Stomach (tissue), 19 donors: ENCODE measurements at places on chromosomes 12 and 14. TPM values are rescaled to one million over a fixed set of nuclear protein-coding genes. Genes with fewer than 3 reads are reported as not detected.

DNA sequence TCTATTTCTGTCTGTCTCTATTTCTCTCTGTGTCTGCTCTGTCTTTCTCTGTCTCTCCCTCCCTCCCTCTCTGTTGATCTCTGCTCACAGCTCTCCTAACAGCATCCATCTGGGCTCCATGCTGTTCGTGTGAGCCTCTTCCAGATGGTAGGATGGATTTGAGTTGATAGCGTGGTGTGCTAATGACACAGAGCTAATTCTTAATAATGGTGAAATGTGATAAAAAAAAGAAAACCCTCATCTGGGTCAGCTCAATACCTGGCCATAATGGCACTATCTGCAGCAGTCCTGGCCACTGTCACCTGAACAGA lies 96.4 kb downstream of the AACS start:
- H3K27me3 ChIP-seq = no peaks in the 10 kb centered on the region
- H3K27ac ChIP-seq = no peak overlapping the region
- no peaks in the 10 kb centered on the region for H3K4me1 ChIP-seq

DNA sequence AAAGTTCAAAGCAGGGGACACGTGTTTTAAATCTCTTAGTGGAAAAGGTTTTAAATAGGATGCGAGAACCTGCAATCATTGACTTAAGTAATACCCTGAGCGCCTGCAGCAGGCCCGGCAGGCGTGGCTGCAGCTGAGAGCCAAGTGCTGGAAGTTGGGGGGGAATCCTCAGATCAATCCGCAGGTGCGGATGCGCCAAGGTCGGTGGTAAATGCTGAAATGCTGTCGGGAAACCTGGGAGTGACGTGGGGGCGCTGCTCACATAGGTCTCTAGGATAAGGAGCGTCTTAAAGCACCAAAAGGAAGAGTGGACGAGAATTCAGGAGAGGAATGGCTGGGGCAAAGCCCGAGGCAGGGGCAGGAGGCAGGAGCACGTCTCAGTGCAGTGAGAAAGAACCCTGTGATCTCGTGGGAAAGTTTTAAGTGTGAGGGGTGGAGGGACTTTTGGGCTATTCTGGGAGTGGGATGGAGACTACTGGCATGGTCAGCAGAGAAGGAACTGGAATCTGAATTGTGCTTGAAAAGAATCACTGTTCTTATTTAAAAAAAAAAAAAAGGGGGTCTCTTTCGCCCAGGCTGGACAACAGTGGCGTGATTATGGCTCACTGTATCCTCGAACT lies 883 bp upstream of the CDCA4 start:
- peak overlapping the region; percentile 56 for H3K4me3 ChIP-seq
- no peaks in the 10 kb centered on the region for H3K27me3 ChIP-seq
- H3K36me3 ChIP-seq = no peaks in the 10 kb centered on the region
- DNase-seq = peak; percentile 84
- peak overlapping the region; percentile 86 for H3K27ac ChIP-seq

GRCh38 chr12:75756111-75756510 lies 244.7 kb upstream of the KRR1 start:
- DNase-seq = no peak
- no peak overlapping the region for H3K27ac ChIP-seq
- no peaks in the 10 kb centered on the region for H3K4me1 ChIP-seq
- H3K36me3 ChIP-seq = no peaks in the 10 kb centered on the region
- H3K4me3 ChIP-seq = no peak overlapping the region

DNA sequence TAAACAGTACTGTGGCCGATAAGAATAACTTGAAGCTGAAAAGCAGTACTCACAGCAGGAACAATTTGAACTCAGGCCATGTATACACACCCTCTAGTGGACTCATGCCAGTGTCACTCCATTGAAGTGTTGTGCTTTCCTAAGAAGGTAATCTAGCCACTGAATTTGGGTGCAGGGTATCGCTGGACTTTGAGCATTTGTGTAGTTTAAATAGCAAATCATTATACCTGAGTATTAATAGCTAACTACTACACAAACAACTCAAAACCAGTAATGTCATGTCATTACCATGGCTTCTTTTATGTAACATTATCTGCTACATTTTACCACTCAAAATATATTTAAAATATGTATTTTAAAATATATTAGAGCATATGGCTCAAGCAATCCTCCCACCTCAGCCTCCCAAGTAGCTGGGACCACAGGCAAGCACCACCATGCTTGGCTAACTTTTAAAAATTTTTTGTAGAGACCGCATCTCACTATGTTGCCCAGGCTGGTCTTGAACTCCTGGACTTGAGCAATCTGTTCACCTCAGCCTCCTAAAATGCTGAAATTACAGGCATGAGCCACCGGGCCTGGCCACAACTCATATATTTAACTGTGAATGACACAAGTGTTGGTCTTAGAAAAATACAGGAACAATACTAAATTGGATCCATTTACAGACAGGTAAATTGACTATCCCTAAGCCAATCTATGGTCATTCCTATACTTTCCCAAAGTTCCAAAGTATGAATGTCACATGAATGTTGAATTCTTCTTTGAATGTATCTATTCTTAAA lies 25.6 kb upstream of the ARID4A start:
- H3K27ac ChIP-seq = peak overlapping the region; percentile 40
- DNase-seq = peak; percentile 44
- H3K27me3 ChIP-seq = no peaks in the 10 kb centered on the region

DNA sequence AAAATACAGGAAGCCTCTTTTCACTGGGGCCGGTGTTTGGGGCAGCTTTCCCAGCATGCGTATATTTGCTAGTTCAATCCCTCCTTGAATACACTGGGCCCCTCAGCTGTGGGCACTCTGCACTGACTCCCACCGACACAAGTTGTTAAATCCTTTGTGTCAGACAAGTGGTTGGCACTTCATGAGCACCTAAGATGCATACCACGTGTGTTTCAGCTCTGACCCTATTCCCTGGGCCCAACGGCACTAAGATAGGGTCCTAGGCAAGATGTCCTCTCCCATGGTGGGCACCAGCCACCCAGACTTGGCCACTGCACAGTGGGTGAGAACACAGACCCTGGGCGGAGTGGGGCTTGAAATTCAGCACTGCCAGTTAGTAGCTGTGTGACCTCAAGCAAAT lies 173.8 kb downstream of the BCL11B start:
- no peak for DNase-seq
- H3K36me3 ChIP-seq = no peaks in the 10 kb centered on the region
- no peak overlapping the region for H3K27ac ChIP-seq
- no peak overlapping the region for H3K4me3 ChIP-seq
- H3K4me1 ChIP-seq = no peaks in the 10 kb centered on the region

DNA sequence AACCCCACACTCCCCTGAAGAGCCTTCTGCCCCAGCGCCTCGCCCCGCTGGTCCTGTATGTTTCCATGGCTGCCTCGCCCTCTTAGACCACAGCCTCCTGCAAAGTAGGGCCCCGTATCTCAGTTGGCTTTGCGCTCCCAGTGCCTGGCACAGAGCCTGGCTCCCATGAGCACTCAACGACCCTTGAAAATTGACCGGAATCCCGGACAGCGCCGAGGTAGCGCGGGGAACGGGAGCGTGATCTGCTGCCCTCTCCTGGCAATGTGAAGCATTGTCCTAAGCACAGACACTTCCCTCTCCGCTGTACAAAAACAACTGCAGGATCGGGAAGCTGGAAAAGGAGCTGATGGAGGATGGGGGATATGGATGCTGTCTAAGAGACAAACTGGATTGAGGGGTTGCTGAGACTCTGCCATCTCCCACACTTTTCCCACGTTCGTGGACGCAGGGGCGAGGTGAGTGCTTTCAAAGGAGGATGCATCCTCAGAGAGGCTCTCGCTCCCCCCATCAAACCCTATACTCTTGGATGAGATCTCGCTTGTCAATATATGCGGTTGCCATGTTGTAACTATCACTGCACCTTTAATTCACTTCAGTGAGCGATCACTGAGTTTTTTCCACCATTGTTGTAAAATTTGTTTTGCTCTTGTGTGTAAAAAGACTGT lies 10.7 kb upstream of the FKBP4 start:
- peak overlapping the region; percentile 19 for H3K4me3 ChIP-seq
- peaks cover 15% of the 10 kb centered on the region for H3K4me1 ChIP-seq
- H3K27ac ChIP-seq = no peak overlapping the region
- H3K36me3 ChIP-seq = no peaks in the 10 kb centered on the region
- no peaks in the 10 kb centered on the region for H3K27me3 ChIP-seq

- no peaks in the 10 kb centered on the region for H3K36me3 ChIP-seq
- H3K4me3 ChIP-seq = no peak overlapping the region
- peaks cover 21% of the 10 kb centered on the region for H3K4me1 ChIP-seq
- DNase-seq = no peak
- no peaks in the 10 kb centered on the region for H3K27me3 ChIP-seq
- H3K27ac ChIP-seq = no peak overlapping the region
Measured at GRCh38 chr12:93153321-93153720, 224.2 kb upstream of the EEA1 start.

DNA sequence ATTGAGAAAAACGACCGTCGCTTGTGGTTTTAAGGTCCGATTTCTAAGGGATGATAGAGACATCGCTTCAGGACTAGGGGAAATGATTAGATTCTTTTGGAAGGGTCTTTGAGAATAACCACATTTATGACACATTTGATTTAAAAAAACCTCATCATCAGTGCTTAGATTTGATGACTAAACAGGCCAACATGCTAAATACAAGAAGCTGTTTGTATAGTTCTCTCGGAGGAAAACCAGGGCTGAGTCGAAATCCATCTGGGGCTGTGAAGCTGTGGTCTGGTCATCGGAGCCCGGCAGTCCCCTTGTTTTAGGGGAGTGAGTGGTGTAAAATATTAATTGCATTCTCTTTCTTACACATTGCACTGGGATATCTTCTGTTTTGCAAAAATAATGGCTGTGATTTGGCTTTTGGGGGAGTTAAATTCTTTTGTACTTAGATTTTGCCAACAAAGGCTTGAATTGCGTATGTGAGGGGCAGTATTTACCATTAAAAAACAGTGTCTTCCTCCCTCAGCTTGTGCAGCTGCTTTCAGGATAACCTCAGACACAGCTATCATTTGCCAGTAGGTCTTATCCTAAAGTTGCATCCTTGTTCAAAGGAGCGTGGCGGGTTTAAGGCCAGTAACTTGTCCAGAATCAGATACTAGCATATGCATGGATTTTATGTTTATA lies 550 bp downstream of the GNG2 start:
- peak overlapping the region; percentile 79 for H3K27ac ChIP-seq
- H3K36me3 ChIP-seq = no peaks in the 10 kb centered on the region
- no peak for DNase-seq
- no peaks in the 10 kb centered on the region for H3K27me3 ChIP-seq
- H3K4me1 ChIP-seq = peaks cover 7% of the 10 kb centered on the region
- H3K4me3 ChIP-seq = peak overlapping the region; percentile 38

GRCh38 chr12:113994051-113994450 lies 27.9 kb upstream of the RBM19 start:
- H3K4me1 ChIP-seq = no peaks in the 10 kb centered on the region
- peaks cover 9% of the 10 kb centered on the region for H3K27me3 ChIP-seq
- no peak for DNase-seq
- no peak overlapping the region for H3K27ac ChIP-seq

GRCh38 chr12:79983492-79983891 lies 48.6 kb upstream of the PPP1R12A start:
- H3K36me3 ChIP-seq = no peaks in the 10 kb centered on the region
- no peaks in the 10 kb centered on the region for H3K27me3 ChIP-seq
- no peaks in the 10 kb centered on the region for H3K4me1 ChIP-seq

DNA sequence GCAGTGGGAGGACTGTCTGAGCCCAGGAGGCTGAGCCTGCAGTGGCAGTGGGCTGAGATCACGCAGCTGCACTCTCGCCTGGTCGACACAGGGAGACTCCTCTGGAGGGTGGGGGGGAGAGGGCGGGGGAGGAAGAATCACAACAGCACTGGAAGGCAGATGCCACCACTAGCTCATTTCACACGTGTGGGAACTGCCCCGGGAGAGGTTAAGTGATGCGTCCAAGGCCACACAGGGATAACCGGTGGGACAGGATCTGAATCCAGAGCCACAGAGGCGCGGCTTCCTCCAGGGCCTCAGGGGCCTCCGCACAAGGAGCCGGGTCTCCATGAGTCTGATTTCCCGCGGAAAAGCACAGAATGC lies 20.8 kb downstream of the STX2 start:
- peaks cover 3% of the 10 kb centered on the region for H3K36me3 ChIP-seq
- H3K27me3 ChIP-seq = no peaks in the 10 kb centered on the region
- peak overlapping the region; percentile 47 for H3K27ac ChIP-seq
- H3K4me1 ChIP-seq = peaks cover 14% of the 10 kb centered on the region
- DNase-seq = peak; percentile 30

GRCh38 chr12:45509187-45509586 lies 220.3 kb upstream of the ARID2 start:
- DNase-seq = no peak
- H3K4me1 ChIP-seq = no peaks in the 10 kb centered on the region
- no peak overlapping the region for H3K4me3 ChIP-seq
- H3K36me3 ChIP-seq = no peaks in the 10 kb centered on the region
- H3K27ac ChIP-seq = no peak overlapping the region

- H3K27ac ChIP-seq = no peak overlapping the region
- H3K36me3 ChIP-seq = no peaks in the 10 kb centered on the region
- no peak overlapping the region for H3K4me3 ChIP-seq
- no peak for DNase-seq
Measured at GRCh38 chr12:91813701-91814100, 331.9 kb downstream of the BTG1 start.

DNA sequence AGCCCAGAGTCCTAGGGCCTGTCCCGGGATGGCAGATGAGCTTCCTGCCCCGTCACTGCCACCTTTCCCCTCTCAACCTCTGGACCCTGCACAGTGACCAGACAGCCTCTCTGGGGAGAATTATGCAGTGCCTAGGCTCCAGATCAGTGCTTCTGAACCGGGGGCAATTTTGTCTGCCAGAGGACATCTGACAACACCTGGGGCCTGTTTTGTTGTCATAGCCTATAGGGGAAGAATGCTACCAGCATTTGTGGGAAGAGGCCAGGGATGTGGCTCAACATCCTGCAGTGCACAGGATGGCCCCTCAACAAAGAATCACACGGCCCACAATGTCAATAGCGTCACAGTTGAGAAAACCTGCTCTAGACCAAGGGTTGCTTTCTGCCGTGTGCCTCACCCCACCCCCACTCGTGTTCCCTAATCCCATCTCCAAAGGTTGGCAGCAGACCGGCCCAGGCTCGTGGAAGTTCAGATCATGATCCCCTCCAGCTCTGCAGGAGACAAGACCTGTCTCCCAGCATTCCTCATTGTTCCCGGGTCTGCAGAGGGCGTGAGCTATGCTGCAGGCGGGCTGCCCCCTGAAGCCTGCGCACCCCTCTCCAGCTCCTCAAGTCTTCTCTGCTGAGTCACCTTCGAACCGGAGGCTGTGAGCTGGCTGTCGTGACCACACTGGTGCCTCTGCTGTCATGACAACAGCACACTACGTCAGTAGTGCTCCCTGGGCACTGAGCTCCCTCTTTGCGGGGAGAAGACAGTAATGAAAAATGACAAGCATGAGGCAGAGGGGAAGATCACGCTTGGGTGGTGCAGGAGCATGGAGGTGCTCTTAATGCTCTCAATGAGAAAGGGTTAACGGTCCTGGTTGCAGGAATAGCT lies 2.0 kb upstream of the GAPDH start:
- peak; percentile 90 for DNase-seq
- no peaks in the 10 kb centered on the region for H3K27me3 ChIP-seq
- H3K4me1 ChIP-seq = peaks cover 42% of the 10 kb centered on the region
- H3K4me3 ChIP-seq = peak overlapping the region; percentile 80
- H3K36me3 ChIP-seq = peaks cover 55% of the 10 kb centered on the region
- H3K27ac ChIP-seq = peak overlapping the region; percentile 96

Gene ZDHHC22
- 0.18 TPM for total RNA-seq

Gene MYH6
- not detected for total RNA-seq

Gene FAM186B
- not detected for total RNA-seq

Gene ZNF385A
- total RNA-seq = 35.7 TPM
